ENCODE measurements at places on chromosomes 3 and 15.
A peak's percentile ranks its signal among the peaks of the same experiment; 100 is the strongest.

DNA sequence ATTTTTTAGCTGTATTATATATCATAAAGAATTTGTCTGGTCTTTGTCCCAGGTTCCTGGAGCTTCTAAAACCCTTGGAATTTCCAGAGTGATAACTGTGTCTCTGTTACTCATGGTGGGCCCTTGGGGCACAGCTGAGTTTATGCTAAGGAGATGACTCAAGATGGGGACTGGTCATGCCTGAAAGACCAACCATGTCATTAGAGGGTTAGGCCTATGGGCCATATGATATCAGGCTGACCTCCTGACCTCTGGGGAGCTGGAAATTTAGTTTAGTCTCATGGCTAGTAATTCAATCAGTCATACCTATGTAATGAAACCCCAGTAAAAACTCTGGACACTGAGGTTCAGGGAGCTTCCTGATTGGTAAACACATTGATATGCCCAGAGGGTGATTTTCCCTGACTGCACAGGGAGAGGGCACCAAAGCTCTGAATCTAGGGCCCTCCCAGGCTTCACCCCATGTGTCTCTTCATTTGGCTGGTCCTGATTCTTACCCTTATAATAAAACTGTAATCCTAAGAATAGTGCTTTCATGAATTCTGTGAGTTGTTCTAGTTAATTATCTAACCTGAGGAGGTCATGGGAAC lies 69.6 kb downstream of the EEFSEC start:
- DNase-seq: no peak

- no peak for DNase-seq
Observed at GRCh38 chr15:89972085-89972484, 29.0 kb upstream of the ZNF710 start.

DNA sequence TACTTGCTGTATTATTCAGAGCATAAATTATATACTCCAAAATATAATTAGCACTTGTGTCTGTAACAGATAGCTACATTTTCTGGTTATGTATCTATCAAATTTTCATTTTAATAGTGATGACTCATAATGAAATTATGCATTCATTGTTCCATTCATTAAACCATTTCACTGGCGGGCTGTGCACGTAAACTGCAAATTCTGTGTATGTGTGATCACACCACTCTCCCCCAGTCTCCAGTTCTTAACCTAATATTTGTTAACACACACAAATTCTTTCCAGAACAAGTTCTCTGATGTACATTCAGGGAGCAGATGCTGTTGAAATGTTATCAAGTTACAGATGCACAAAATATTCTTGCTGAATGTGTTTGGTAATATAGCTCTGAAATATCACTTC lies 3.8 kb upstream of the KCNMB2 start:
- DNase-seq: no peak

GRCh38 chr3:115660646-115661337 lies 37.5 kb downstream of the GAP43 start:
- no peak for DNase-seq

DNA sequence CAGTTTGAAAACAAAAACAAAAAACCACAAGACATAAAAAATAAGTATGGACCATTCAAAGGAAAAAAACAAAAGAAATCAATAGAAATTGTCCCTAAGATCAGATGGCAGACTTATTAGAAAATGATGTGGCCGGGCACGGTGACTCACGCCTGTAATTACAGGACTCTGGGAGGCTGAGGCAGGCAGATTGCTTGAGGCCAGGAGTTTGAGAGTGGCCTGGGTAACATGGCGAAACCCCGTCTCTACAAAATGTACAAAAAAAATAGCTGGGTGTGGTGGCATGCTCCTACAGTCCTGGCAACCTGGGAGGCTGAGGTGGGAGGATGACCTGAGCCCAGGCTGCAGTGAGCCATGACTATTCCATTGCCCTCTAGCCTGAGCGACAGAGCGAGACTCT lies 16.6 kb downstream of the SPCS1 start:
- no peak for DNase-seq

- DNase-seq: no peak
Observed at GRCh38 chr3:122609798-122610559, 32.5 kb downstream of the PARP15 start.

GRCh38 chr3:46440531-46441294 lies 24.0 kb downstream of the LTF start:
- DNase-seq: no peak

DNA sequence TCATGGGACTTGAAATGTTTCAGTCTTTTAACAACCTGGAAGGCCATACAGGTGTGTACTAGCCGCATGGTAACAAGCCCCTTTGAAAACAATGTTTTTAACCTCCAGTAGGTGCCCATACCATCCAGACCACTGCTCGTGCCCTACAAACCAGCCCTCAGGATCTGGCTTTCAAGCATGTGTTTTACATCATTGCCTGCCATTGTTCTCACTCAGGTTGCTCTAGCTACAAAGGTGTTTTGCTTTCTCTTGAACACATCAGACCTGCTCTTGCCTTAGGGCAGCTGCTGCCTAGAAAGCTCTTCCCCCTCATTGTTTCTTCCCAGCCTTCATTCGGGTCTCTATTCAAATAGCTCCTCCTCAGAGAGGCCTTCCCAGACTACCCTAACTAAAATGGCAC lies 32.3 kb upstream of the MAP3K13 start:
- no peak for DNase-seq

- no peak for DNase-seq
Observed at GRCh38 chr3:133476971-133477375, 77.1 kb downstream of the BFSP2 start.

- DNase-seq: no peak
Observed at GRCh38 chr3:124504332-124505059, 225.8 kb upstream of the UMPS start.

DNA sequence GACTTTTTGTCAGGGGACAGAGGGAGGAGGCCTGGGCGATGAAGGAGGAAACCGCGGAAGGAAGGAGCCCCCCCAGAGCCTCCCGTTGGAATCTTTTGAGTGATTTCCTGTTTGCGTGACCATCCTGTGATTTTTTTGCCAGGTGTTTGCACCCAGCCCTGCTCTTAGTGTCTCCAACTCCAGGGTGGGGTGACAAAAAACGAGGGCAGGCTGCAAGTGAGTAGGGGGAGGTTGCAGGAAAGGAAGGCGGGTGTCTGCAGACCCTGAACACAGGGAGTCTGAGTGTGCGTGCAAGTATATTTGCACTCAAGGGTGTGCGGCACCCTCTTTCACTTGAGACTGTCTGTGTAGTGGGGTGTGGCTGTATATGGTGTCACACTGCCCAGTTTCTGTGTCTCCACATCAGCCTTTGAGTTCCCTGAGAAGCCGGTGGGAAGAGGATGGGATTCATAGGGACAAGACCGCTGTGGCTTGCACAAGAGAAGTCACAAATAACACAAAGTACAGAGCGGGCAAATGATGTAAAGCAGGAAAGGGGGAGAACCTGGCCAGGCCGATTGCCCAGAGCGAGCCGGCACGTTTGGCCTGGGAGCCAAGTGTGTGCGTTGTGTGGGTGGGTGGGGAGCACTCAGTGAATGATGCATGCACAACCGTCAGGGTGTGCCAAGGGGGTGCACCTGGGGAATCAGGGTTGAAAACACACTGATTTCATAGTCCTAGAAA lies 6.6 kb downstream of the ISLR2 start:
- no peak for DNase-seq

DNA sequence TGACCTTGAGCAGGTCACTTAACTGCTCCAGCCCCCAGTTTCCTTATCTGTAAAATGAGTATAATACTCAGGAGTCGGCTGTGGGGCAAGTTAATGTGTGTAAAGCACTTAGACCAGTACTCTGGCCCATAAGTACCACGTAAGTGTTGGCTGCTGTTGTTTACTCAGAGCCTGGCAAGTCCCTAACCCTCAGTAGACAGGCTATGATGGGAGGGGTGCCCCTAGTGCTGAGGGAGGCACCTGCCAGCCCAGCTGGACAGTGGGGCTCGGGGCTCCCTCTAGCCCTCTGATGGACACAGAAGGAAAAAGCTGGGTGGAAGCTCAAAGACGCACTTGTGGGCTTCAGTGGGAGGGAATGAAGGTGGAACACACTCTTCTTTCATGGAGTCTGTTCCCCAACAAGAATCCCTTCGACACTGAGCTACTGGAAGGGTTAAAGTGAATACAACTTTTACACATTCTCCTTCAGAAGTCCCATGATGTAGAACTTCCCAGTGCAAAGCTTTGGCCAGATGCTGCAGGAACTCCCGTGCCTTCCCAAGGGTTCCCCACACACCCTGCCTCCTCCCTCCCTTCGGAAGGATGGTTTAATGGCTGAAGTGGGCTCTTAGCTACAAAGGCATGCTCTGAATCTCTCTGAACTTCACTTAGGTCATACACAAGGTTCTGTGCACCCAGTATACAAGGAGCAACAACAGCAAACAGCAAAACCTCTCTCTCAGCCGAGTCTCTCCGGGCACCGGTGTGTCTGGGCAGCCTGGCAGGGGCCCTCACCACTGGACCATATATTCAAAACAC lies 25.4 kb downstream of the TMEM44 start:
- no peak for DNase-seq

DNA sequence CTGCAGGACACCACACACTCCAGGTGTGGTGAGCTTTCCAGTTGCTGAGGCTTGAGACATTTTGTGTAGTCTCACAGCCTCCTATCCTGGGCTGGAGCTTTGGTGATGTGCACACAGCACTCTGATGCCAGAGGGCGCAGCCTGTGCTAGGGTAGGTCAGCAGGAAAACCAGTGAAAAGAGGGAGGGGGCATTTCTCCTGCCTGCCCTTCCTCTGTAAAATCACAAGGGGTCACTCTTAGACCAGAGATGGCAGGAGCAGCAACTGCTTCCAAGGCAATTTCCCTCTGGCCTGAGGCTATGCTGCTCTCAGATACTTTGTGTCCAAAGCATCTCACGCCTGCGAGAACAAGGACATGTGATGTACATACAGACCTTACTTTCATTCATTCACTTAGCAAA lies 16.5 kb upstream of the MUSTN1 start:
- DNase-seq: no peak

DNA sequence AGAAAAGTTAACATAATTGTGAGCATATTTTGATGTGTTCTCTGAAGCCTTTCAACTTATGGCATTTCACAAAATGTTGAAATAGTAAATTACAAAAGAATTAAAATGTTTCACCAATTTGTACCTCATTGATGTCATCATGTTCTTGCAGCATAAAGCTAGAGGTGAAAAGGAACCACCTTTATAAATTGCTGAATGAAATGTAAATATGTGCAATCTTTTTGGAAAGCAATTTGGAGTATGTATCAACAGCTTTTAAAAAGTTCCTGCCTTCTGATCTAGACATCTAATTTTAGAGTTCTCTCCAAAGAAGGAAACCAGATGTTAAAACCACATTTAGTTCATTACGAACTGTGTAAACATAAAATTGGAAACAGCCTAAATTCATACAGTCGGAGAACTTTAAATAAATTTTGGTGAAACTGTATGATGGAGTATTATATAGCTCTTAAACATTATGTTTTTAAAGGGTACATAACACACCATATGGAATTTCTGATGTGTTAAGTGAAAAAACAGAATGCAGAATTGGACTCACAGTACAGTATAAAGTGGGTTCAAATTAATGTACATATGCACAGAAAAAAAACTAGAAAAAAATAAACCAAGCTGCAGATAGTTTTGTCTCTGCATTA lies 311.2 kb upstream of the NAALADL2 start:
- DNase-seq: no peak

GRCh38 chr15:85689729-85690128 lies 105.0 kb downstream of the KLHL25 start:
- no peak for DNase-seq

GRCh38 chr15:73357999-73358665 lies 10.6 kb downstream of the HCN4 start:
- no peak for DNase-seq

GRCh38 chr3:53705774-53706173 lies 140.4 kb downstream of the CHDH start:
- no peak for DNase-seq

GRCh38 chr15:42908538-42908937 lies 12.0 kb downstream of the TTBK2 start:
- no peak for DNase-seq

- no peak for DNase-seq
Observed at GRCh38 chr15:70995383-70995970, 102.9 kb downstream of the LRRC49 start.

DNA sequence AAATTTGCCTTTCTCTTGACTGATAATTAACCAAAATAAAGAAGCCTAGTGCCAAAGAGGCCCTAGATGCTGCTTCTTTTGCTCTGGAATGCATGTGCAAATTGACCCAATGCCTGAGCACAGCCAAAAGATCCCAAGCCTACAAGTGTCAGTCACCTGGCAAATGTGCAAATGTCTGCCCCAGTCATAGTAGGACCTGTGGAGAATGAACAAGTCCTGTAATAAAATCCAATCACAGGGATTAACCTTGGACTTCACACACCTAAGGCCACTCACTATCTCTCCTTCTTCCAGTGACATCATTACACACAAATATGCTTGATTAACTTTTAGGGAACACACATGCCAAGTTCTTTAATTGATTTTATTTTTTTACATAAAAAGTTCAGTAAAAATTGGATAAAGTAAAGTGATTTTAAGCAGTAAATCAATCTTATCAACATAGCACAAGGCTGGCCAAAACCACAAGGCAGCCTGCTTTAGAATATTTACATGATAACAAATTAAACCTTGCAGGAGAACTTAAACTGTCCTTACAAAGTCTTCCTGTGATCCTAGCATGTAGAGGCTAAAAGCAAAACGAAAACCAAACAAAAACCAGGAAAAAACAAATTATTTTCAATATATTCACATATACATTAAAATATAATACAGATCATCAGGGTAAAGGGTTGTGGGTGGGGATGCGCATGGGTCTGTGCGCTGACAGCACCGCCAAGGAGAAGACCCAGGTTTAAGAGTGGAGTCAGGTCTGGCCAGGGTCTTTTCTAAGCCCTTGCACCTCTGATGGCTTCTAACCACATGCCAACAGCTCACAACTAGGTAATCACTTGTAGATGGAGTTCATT lies 36.8 kb downstream of the NBEAL2 start:
- no peak for DNase-seq

DNA sequence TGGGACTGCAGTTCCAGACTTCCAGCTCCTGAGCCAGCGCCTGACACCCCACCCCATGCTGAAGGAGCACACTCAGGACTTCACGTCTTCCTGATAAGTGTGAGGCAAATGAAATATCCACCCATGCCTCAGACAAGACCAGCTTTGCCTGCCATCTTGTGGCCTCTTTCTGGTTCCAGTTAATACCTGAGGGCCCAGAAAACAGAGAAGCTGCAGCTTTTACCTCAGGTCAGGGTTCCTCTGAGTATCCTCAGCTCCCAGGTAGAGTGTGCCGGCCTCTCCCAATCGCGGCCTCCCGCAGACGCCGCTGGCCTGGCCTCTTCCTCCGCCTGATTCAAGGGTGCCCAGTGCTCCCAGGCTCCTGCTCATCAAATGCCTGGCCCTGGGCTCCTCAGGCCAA lies 5.1 kb upstream of the KLHL6 start:
- DNase-seq: no peak

DNA sequence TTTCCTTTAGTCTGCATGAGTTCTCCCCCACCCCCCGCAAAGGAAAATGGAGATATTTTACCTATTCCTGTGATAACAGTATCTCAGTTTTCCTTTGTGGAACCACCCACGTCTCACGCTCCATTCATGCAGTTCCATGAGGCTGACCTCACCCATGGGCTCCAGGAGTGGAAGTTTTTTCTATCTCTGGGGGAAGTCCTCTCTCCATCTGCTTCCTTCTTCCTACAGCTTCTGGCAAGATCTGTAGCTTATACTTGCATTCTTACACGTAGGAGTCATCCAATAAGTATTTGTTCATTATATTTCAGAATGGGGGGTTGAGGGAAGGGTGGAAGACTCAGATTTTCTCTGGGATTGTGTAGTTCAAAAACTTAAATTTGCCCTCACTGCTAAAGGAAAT lies 5.8 kb upstream of the GLCE start:
- DNase-seq: no peak

GRCh38 chr15:41660235-41661077 lies at the start of gene MGA:
TSS of gene MGA (plus strand) at chr15:41660405.
- peak; percentile 73 for DNase-seq

Data from stimulated activated CD8-positive, alpha-beta memory T cell treated with anti-CD3 and anti-CD28 coated beads, Interleukin-7, amount 100 ng/mL, for 24 hours (primary cell).